Esophagus squamous epithelium (tissue), 5 donors: ENCODE measurements at places on chromosomes 6 and 20.

GRCh38 chr6:37429352-37429750, 3.7 kb upstream of the CMTR1 start:
- DNase-seq: no peak

- no peak for DNase-seq
Measured at GRCh38 chr6:45763281-45763680, 252.4 kb downstream of the CLIC5 start.

GRCh38 chr6:32436995-32437836, 2.5 kb upstream of the HLA-DRA start:
- no peak for DNase-seq

GRCh38 chr20:37544386-37544785, 16.7 kb upstream of the BLCAP start:
- no peak for DNase-seq

DNA sequence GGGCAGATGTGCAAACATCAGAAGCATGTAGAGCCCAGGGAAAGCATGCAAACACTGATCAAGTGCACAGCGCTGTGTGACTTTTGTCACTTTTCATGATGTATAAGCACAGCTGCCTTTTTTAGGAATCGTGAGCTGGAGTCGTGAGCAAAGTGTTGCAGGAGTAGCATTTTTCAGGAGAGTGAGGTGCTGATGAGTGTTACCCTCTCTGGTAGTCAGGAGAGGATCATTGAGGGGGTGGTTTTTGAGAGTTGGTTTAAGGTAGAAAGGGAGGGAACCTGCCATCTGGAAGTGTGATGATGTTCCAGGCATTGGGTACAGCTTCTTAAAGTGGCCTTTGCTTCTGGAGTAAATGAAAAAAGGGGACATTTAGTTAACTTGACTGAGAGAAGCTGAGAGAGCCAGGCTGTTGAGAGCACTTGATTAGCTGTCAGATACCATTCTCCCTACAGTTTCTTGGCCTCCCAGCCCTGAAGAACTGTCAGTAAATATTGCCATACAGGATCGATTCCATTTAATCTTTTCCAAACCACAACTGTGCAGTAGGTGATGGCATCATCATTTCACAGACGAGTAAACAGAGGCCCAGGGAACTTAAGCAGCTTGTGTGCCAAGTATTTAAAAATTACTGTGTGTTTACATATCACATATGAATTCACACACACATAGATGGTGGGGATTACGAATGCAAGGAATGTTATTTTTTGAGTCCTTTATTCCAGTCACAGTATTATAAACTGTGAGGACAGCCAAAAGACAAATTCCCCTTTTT, 28.9 kb downstream of the TPD52L1 start:
- DNase-seq: no peak

DNA sequence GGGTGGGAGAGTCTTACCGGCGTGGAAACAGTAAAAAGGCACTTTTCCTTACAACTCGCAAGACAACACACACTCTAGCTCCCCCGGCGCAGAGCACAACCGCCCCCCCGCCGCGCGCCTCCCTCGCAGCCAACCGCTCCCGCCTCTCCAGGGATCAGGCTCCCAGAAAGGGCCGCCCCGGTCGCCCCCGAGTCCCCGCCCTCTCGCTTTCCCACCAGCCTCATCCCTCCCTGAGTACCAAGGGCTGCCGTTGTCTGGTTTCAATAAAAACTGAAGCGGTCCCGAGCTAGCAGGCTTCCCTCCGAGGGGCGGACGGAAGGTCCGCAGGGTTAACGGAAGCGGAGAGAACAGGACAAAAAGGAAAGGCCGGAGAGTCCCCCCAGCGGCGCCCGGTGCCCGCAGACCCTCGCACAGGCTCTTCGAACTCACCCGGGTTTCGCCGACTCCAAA, 804 bp downstream of the ELOVL5 start:
- DNase-seq: no peak

- no peak for DNase-seq
Measured at GRCh38 chr6:7681449-7681848, 44.5 kb upstream of the BMP6 start.

DNA sequence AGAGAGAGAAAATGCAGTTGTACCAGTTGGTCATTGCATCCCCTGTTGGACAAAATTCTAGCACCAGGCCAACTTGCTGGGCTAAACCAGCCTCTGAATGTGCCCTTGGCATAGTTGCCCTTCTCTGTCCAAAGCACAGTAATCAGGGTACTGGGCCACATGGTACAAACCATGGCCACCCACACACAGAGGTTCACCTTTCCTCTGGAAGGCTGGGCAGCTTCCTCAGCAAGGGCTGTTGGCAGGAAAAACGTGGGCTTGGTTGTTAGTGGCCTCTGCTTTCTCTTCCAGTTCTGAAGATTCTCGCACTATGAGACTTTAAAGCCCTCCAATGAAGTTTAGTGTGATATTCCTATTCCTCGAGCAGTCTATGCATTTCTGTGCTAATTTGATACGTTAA, 706 bp downstream of the DDO start:
- DNase-seq: no peak

GRCh38 chr6:21604081-21604480, 10.5 kb downstream of the SOX4 start:
- no peak for DNase-seq

DNA sequence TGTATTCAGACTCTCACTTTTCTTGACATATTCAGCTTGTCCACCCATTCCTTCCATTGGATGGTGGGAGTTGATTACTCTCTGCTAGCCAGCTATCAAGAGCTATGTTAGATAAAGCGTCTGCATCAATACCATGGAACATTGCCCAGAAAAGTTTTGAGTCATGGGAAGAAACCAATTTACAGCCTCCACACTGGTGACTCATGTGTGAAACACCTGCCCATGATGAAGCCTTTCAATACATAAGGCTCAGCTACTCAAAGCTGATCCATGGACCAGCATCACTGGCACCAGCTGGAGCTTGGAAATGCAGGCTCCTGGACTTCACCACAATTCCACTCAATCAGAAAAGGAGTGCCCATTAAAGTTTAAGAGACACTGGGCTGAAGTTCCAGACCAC, 16.1 kb downstream of the PLA2G7 start:
- no peak for DNase-seq

- DNase-seq: no peak
Measured at GRCh38 chr20:20371083-20371482, 3.2 kb downstream of the INSM1 start.

DNA sequence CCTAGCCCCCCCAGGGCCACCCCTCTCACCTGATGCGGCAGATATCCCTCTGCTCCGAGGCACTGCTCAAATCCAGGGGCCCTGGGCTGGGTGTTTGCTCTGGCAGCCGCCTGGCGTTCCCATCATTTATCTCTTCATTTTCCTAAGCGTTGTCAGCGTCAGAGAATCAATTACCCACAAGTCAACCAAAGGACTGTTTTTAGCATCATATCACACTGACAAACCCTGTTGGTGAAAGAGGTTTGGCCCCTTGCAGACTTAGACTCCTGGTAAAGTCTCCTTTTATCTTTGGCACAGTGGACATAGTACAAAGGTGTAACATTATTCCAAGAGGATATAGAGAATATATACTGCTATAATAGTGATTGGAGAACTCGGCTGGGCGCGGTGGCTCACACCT, at the start of gene GHRH:
GHRH (minus strand) TSS at position 101 of the 400 bp plus-strand sequence. CDS start 4,925 bp downstream, outside the sequence.
- no peak for DNase-seq

GRCh38 chr6:13794184-13794583, 20.2 kb downstream of the MCUR1 start:
- no peak for DNase-seq

- DNase-seq: no peak
Measured at GRCh38 chr6:133590196-133590595, 298.7 kb upstream of the TCF21 start.

- no peak for DNase-seq
Measured at GRCh38 chr6:25963426-25964123, 973 bp downstream of the TRIM38 start.

DNA sequence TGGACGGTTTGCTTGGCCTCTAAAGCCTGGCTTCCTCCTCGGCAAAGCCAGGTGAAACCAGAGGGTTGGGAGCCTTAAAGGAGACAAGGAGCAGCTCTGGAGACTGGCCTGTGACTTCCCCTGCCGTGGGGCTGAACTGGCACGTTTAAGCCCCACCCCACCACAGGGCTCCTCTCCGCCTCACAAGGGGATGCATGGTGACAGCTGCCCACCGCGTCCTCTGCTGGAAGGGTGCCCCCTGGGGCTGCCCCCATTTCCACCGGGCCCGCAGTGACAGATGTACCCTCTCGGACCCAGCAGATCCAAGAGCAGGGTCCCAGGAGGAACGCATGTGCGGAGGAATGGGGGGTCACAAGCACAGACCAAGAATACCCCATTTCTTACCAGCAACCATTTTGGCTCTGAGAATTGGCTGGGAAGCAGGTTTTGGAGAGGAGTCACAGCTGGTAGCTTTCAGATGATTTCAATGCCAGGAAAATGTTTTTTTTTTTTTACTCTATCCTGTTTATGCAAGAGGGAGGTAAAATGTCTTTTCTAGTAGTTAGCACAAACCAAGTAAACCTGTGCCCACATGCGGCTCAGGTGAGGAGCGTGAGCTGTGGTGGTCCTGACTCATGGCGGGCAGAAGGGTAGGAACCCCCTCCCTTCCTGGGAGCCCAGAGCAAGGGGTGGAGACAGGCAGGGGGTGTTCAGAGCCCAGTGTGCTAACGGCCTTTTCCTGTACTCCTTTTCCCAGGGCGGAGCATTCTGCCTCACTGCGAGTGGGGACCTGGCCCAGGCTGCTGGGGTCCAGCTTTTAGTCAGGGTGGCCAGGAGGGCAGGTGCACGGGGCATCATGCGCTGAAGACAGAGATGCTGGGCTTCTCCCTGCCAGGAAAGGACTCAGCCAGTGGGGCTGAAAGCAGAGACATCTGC, 33.0 kb downstream of the FRMD1 start:
- DNase-seq: no peak

- DNase-seq: no peak
Measured at GRCh38 chr20:56983813-56984212, 282.6 kb downstream of the BMP7 start.

- DNase-seq: no peak
Measured at GRCh38 chr6:125738276-125738675, 11.2 kb upstream of the HEY2 start.

DNA sequence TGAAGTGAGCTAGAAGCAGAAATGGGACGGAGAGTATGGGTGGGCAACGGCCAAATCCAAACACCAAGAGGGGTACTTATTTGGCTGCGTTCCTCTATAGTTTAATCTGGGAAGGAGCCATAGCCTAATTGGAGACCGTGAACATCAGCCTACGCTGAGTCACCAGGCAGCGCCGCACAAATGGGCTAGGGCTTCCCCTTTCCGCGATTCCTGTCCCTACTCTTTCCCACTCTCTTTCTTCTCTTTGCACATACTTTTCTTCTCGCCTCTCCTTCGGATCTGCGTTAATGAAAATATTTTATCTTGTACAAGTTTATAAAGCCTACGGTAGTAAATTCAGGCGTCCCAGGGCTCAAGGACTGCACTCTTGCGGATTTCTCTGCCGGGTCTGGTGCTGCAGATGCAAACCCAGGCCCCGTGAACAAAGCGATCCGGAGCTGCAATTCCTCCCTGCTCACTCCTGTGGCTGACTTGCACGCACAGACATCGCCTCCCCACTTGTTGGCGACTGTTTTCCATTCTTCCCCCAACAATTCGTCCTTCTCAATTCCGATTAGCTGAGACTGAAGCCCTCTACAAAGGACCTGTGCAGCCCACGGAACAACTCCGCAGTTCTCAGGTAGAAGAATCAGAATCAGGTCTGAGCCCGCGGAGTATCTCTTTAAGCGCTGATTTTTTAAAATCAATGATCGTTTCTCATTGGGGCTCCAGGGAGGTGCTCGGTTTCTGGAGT, 4.2 kb upstream of the TBX18 start:
- DNase-seq: no peak

- no peak for DNase-seq
Measured at GRCh38 chr6:56242346-56242745, 5.0 kb downstream of the COL21A1 start.

DNA sequence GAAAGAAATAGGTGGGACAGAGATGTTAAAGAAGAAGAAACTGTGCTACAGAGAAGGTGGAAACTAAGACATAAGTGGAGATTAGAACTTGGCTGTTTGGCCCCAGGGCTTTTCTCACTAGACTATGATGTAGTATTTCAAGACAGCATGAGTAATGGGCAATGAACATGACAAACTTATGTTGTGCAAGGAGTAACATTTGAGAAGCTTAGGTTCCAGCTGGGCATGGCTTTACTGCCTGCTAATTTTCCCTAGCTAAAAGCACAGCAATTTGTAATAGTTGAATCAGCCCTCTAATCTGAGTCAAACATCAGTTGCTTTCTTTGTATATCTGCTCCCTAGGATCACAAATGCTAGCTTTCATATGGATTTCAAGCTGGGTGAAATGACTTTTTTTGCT, 294.3 kb upstream of the BMP2 start:
- DNase-seq: no peak

DNA sequence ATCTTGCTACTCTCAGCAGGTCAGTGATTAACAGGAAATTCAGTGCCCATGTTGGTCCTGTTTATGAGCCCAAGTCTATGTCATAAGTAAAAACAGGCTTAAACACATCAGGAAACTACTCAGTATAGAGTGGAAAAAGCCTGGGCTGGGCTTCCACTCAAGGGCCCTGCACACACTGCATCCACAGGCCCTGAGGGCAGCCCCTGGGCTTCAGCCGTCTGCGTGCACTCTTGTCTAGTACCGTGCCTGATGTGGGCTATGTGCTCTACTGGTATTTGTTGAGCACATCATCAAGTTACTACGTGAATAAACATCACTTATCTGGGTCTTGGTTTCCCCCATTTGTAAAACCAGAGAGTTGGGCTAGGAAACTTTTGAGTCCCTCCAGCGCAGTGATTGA, 135.2 kb downstream of the PACRG start:
- DNase-seq: no peak

- no peak for DNase-seq
Measured at GRCh38 chr6:142635130-142635529, 309.8 kb downstream of the HIVEP2 start.

GRCh38 chr6:93120154-93120742, 299.1 kb downstream of the EPHA7 start:
- no peak for DNase-seq

GRCh38 chr6:139743664-139744437, 369.4 kb upstream of the CITED2 start:
- no peak for DNase-seq

GRCh38 chr6:67883500-67884366, 751.3 kb upstream of the ADGRB3 start:
- DNase-seq: no peak

- no peak for DNase-seq
Measured at GRCh38 chr6:157528931-157529653, 148.1 kb downstream of the ZDHHC14 start.
